ENCODE measurements at places on chromosomes 5 and 9.
A peak's percentile ranks its signal among the peaks of the same experiment; 100 is the strongest.

- no peak for ATAC-seq
Observed at GRCh38 chr9:37925786-37926736, 22.1 kb upstream of the SLC25A51 start.

- no peak for ATAC-seq
Observed at GRCh38 chr5:42612750-42613366, 143.8 kb upstream of the CCDC152 start.

GRCh38 chr9:120755810-120756434, 37.3 kb downstream of the FBXW2 start:
- ATAC-seq = peak; percentile 82

DNA sequence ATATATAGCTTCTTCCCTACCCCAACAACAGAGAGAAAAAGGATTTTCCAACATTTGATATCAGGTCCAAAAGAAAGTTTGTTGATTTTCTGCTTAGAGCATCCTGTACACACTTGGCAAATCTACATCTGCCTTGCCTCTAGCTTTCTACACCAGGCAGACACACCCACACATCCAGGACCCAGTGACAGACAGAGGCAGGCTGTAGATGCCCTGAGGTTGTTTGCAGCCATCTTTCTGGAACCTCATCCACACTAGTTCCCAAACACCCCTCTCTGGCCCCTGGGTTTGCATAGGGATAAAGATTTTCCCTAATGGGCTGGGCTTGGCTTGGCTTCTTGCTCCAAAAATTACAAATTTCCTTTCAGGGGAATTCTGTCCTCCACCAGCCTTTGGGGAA, 138.2 kb upstream of the FST start:
- ATAC-seq = no peak

GRCh38 chr5:77590347-77590746, 48.2 kb downstream of the OTP start:
- ATAC-seq = no peak

Measured in SK-N-SH treated with all-trans-retinoic acid at 6 μM for 48 hours (cell line).